GOT3 (cell line): ENCODE measurements at places on chromosomes 13 and 19.

DNA sequence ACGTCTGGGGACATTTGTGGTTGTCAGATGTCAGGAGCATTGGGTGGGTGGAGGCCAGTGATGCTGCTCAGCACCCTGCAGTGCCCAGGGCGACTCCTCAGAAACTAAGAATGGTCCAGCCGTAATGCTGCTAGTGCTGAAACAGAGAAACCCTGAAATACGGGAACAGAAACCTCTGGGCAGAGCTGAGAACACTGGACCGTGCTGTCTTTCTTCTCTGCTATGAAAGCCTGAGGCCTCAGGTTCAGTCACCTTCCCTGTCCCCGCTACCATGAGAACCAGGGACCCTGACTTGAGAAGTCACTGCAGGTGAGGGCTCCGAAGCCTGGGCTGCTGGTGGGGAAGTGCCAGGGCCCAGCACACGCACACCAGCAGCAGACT, 13.4 kb downstream of the CAPS start:
- DNase-seq: no peak

GRCh38 chr13:20482275-20482761, 43.3 kb downstream of the CRYL1 start:
- DNase-seq: no peak

- DNase-seq: no peak
Observed at GRCh38 chr19:13526552-13526951, 20.3 kb upstream of the CACNA1A start.

- no peak for DNase-seq
Observed at GRCh38 chr19:45947926-45948325, 25.7 kb downstream of the NOVA2 start.

DNA sequence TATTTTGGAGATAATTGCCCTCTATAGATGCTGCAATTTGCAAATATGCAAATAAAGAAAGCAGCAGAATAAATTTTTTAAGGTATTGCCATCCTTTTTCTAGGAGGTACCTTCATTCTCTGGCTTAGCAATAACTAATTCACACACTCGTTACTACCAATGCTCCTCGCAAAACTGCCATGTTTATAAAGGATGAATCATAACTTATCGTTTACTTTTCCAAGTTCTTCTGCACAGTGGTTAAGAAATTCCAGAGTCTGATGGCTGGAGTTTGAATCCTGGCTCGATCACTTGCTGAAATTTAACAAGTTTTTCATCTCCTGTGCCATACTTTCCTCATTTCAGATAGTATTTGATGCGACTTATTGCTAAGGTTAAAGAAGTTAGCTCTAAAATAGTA, 708.6 kb upstream of the KLHL1 start:
- DNase-seq: no peak

GRCh38 chr19:52662631-52663030, 24.5 kb upstream of the ZNF83 start:
- DNase-seq: no peak

- no peak for DNase-seq
Observed at GRCh38 chr13:74253161-74253560, 119.0 kb upstream of the KLF12 start.
